ENCODE measurements at places on chromosomes 5 and 9.

- DNase-seq = no peak
Observed at GRCh38 chr9:33619666-33620404, 95.8 kb downstream of the ANKRD18B start.

DNA sequence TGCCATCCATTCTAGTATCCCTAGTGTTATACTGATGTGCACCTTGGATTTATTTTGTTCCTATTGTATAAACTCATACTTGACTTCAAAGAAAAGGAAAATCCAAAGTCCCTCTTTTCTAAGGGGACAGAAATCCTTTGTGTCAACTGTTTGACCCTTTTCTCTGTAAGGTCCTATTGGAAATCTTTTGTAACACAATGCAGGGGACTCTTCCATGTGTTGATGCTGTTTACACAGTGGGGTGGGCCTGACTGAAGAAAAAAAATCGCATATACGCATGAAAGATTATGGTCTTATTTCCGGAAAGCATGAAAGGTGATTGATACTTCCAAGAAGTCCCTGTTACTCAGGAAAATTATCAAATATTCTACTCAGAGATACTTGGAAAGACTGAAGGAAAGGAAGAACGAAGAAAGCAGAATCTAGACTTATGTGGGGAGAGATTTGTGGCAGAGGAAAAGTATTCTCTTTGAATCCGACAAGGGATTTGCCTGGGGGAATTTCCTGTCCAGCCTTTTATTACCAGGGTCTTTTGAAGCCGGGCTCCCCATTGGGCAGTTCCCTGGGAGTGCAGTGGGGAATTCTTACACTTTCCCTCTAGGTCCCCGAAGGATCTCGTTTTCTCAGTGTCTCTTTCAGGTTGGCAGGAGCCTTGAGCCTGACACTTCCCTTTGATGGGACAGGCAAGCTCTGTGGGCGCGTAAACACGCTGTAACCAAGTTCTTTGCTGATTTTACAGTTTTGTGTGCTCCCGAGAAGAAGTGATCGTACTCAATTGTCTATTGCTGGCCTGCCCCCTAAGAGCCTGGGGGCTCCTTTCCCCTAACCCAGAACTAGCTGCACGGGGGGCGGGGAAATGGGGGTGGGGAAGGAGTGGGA is 779 bp upstream of the VCAN start:
- DNase-seq = no peak

- no peak for DNase-seq
Observed at GRCh38 chr5:26610577-26610976, 427.8 kb downstream of the CDH9 start.

DNA sequence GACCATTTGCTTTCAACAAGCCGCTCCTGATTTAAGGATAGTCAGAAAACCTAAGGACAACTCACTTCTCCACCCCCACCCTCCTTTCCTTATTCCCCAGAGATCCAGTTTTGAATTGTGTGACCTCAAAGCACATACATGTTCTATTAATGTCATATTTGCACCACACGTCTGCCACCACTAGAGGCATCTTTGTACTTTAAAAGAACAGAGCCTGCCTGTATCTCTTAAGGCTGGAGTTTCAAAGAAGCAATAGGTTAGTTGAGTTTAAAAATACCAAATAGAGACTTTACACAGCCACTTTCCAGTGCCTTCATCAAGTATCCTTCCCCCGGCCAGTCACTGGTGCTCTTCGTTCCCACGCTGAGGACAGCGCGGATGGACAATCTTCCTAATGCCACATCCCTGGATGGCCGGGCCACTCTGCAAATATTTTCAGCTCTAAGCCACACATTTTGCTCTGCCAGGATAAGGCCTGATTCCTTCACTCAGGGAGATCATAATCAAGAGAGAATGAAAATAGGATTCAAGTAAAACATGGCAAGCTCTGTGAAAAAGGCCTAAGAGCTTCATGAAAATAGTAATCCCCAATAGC is 146.3 kb downstream of the SNCAIP start:
- no peak for DNase-seq

DNA sequence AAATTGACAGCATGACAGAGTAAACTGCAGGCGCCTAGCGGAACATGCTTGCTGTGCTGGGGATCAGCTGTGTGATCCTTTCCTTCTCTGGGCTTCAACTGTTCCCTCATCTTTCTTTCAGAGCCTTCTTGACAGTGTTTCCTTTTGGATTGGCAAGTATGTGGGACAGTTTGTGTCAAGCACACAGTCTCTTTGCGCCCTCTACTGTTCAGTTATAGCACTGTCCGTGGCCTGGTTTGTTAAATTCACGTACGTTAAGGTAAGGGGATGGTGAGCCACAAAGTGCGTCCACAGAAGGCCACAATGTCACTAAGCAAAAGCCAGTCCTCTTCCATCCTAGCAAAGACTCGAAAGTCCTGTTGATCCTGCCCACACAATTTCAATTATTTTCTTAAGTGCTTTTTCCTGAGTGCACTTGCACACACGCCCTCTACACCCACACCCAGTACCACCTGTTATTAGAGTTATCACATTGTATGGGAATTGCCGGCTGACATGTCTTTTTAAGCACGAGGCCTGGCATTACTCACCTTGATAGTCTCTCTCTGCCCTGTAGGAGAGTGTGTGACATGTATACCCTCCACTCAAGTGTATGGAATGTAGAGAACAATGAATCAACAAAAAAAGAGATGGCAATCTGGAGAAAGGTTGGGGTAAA is 22.5 kb upstream of the PTPN3 start:
- DNase-seq = no peak

GRCh38 chr5:73183481-73183891 is 10.5 kb downstream of the TMEM174 start:
- DNase-seq = no peak

DNA sequence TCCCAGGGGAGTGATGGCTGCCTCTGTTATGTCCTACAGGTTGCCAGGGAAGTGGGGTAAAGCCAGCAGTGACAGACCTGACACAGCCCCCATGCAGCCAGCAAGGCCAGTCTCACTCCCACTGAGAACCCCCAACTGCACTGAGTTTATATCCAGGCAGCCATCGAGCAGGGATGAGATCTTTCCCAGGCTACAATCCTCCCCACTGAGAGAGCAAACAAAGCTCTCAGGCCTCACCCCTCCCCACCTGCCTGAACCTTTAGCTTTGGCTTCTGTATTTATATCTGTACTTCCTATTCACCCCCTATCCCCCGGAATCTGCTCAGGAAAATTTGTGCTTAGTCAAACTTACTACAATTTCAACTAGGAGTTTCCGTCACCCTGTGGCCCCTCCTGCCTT is 284.1 kb downstream of the FAM170A start:
- DNase-seq = no peak

GRCh38 chr5:107294211-107294550 is 376.6 kb downstream of the EFNA5 start:
- no peak for DNase-seq

DNA sequence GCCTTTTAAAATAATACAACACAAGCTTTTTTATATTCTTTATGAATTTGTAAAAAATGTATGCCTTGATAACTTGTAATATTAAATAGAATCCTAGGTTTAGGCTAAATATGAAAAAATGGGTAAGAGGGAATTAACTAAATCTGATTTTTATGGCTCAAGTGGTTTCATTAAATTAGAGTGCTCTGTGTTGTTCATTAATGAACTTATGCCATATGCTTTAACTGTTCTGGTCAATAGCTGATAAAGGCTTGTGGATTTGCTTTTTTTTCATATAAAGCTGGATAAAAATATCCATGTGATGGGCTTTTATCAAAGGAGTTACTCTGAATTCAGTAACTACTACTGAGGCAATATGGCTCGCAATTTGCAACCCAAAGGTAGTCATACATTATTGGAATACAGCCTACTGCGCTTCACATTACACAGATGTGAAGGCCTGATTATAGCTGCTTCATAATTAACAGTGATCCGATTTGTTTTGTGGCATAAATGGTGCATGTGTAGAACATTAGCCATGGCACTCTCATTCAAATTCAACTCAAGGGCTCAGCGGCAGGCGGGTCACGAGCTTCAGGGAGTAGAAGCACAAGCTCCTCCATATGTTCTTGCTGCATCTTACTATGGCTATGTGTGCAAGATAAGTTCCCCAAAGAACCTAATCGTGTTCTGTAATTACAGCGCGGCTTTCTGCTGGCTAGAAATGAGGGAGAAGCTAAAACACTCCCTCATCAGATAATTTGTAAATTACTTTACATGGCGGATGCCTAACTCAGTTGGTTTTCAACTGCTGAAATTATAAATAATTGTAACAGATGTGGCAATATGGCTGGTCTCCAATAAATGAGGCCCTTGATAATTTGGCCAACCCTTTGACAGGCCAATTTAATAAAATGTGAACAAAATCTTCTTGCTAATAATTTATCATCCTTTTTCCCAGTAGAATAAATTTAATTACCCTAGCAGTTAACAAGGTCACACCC is 188.3 kb downstream of the CNTLN start:
- DNase-seq = no peak

DNA sequence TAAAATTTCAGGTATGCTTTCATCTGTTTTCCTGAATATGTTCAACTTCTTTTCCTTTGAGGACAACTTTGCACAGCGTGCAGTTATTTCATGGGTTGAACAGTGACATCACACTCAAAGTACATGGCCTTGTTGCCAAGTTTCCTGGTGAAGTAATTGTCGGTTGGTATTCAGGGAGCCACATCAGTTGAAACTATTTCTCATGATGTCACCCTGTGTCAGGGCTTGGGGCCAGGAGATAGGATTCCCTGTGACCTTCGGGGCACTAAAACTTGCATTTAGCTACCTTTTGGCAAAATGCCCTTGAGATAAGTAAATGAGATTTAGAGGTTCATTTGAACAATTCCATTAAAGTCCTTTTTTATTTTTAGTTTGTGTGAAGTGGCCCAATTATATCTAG is 383.9 kb downstream of the SH3GL2 start:
- DNase-seq = no peak

DNA sequence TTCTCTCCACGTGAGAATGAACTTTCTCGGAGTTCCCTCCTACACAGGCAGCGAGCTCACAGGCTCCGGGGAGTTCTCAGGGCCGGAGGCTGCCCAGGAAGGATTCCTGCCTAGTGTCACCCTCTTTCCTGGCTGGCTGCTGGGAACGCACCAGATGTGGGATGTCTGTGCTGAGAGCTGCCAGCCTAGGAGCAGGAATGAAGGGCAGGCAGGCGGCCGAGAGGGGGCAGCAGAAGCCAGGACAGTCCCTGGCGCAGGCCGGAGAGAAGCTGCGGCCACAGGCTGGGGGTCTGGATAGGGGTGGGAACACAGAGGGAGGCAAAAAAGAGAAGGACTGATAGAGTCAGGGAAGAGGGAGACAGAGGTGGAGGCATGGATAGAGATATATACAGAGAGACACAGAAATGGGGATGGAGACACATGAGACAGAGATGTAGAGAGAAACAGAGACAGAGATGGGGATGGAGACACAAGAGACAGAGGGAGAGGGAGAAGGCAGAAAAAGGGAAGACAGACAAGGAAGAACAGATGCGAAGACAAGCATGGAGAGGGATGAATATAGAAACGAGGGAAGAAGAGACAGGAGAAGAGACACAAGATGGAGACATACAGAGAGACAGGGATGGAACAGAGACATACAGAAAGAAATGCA is 25.3 kb upstream of the ENHO start:
- no peak for DNase-seq

- DNase-seq = no peak
Observed at GRCh38 chr5:33501260-33501659, 60.5 kb downstream of the TARS1 start.

- no peak for DNase-seq
Observed at GRCh38 chr9:87695523-87695922, 30.4 kb upstream of the CTSL start.

- no peak for DNase-seq
Observed at GRCh38 chr9:16356196-16356765, 514.2 kb downstream of the BNC2 start.

GRCh38 chr9:128146591-128147120 is 2.6 kb upstream of the LCN2 start:
- DNase-seq = no peak

GRCh38 chr9:136700959-136701667 is 11.3 kb upstream of the DIPK1B start:
- peak; percentile 27 for DNase-seq

GRCh38 chr9:101736717-101737116 is 1.7 kb downstream of the GRIN3A start:
- no peak for DNase-seq

- no peak for DNase-seq
Observed at GRCh38 chr5:146797658-146798057, 80.9 kb downstream of the PPP2R2B start.

- no peak for DNase-seq
Observed at GRCh38 chr5:169157064-169157463, 143.9 kb downstream of the SLIT3 start.

- no peak for DNase-seq
Observed at GRCh38 chr9:104604801-104605200, 626 bp downstream of the OR13C2 start.

DNA sequence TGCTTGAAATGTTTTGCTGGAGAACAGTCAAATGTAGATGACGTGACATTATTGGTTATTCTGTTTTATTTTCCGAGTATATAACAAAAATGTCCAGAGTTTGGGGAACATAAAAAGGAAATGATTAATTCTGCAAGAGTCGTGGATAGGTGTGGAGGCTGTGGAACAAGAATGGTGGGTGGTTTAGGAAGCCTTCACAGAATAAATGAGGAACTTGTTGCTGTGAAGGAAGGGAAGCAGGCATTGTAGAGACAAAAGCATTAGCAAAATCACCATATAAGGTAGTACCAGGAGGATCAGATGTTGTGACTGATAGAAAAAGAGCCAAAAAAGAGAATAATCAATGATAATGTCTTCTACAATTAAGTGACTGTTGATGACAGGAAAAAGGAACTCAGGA is 66.2 kb upstream of the CNTLN start:
- no peak for DNase-seq

- DNase-seq = no peak
Observed at GRCh38 chr9:38063363-38063707, 5.7 kb downstream of the SHB start.

DNA sequence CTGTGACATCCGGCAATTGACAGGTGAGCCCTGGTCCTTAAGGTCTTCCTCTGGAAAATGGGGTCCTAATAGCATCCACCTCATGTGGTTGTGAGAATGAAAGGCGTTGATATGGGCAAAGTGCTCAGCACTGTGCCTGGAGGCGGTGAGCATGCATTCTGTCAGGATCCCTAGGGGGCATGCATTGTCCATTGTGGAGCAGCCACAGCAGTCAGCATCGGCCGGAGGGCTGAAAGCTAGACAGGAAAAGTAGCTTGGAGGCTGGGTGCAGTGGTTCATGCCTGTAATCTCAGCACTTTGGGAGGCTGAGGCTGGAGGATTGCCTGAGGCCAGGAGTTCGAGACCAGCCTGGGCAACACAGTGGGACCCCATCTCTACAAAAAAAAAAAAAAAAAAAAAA is 122.2 kb downstream of the LHX2 start:
- no peak for DNase-seq

DNA sequence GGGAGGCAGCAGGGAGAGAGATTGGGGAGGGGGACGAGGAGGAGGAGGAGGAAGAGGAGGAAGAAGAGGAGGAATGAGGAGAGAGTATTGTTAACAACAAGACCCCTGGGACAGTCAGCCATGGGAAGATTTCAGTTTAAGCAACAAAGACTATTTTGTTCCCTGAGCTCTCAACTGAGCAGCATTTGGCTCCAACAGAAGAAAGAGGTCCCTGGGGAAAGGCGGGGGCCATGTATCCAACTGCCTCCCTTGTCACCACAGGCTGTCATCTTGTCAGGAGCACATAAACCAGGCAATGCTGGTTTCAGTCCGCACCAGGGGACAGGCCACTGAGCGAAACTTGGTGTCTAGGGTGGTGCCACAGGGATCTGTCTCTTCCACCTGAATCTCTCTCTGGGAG is 316.1 kb downstream of the TLE1 start:
- DNase-seq = no peak

GRCh38 chr9:126708178-126708577 is 94.5 kb downstream of the LMX1B start:
- DNase-seq = no peak
